ENCODE measurements at places on chromosomes 11 and 22.

DNA sequence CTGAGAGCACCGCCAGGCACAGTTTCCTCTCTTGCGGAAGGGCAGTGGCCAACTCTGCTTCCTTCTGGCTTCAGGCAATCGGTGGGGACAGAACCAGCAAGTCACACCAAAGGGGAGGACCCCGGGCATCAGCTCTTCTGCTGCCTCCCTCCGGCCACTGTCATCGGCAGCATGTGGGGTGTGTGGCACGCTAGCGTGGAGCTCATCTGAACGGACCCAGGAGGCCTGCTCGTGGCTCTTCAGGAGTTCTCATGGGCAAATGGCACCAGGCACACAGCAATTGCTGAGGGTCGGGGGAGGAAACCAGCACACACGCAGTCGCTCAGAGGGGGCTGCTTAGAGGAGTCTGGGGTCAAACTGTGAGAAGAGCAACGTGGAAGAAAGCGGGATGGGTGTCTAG is 26.9 kb downstream of the B3GAT1 start:
- DNase-seq, result no peak

DNA sequence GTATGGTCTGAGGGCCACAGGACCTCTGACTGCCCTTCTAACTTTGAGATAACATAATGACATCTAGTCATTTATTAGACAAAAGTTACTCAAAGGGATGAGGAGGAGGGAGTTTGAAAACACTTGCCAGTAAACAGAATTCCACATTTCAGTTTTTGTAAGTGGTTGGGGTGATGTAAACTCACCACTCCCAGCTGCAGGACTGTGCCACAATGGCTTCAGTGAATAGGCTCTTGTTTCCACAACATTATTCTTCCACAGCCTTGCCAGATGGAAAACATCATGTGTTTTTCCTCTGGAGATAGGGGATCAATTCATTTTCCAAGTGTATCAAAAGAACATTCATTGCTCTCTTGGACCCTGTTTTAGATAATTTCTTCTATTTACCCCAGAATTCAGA is 147.2 kb upstream of the BDNF start:
- DNase-seq, result no peak

DNA sequence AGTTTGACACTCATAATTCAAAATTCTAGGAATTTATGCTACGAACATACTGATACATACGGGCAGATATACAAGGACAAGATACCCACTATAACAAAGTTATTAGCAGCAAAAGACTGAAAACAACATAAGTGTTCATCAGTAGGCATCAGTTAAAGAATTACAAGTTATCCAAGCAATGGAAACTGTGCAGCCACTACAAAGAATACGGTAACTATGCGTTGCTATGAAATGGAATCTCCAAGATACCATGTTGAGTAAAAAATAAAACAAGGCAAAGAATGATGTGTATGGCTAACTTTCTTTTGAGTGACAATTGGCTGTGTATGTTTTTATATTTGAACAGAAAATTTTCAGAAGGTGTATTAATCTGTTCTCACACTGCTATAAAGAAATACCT is 151.7 kb downstream of the ADAMTS15 start:
- DNase-seq, result no peak

- DNase-seq, result no peak
Observed at GRCh38 chr11:75013051-75013450, 24.3 kb downstream of the NEU3 start.

DNA sequence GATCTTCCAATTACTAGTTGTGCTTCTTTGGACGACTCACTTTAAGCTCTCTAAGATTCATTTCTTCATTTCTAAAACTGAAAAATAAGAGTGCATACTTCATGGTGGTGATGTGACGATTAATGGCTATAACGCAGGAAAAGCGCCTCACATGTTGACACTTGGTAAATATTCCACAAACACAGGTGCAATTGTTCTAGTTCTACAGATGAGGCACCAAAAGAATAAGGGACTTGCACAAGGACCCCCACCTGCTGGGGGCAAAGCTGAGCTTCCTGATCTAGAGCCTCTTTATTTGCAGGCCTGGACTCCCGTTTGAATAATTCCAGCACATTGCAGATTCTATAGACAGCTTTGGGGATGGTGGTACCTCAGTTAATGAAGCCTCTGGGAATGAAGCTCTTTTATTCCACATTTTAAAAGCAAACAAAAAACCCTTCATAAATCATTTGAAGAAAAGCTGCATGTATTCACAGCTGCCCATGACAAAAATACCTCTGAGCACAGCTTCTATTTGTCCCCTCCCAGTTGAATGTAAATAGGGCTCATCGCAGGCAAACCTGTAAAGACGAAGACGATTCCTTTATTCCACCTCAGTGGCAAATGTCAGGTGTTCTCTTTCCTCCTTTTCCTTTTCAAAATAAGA is 14.9 kb upstream of the CADM1 start:
- DNase-seq, result no peak

All from stromal cell of bone marrow (primary cell).